ENCODE measurements at places on chromosomes 13 and 19.

GRCh38 chr19:1074544-1075283, 7.7 kb downstream of the ARHGAP45 start:
- peak; percentile 85 for DNase-seq

- no peak for DNase-seq
These were observed at the start of gene USHBP1 for GRCh38 chr19:17264641-17264979. Gene USHBP1, minus strand, starts transcription at chr19:17264745. Its CDS starts 446 bp downstream, at chr19:17264299.

DNA sequence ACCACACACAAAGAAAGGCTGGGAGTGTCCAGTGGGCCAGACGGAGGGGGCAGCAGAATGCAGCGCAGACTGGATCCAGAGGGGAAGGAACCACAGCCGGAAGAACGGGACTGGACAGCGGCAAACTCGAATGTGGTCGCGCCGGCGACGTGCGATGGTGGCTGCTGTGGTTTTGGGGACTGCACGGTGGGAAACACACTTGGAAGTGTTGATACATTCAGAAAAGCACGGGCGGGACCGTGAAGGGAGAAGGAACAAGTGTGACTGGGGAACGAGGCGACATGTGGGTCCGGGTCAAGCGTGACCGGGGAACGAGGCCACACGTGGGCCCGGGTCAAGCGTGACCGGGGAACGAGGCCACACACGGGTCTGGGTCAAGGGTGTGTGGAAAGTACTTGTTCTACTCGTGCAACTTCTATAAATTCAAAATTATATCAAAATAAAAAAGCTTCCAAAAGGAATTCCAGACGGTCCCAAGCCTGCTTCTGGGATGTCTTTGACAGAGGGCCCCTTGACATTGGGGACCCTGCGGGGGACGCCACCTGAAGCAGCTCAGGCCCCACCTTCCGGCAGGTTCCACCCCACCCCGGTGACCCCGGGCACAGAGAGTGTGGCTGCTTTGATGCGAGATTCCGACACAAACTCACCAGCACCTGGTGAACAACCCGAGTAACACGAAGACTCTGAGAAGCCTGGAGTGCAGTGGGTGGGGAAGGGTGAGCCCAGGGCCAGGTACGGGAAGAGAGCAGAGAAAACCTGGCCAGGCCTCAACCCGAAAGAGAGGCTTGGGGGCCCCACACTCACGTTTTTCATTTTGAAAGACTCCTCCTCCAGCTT, 25.1 kb upstream of the C13orf46 start:
- no peak for DNase-seq

DNA sequence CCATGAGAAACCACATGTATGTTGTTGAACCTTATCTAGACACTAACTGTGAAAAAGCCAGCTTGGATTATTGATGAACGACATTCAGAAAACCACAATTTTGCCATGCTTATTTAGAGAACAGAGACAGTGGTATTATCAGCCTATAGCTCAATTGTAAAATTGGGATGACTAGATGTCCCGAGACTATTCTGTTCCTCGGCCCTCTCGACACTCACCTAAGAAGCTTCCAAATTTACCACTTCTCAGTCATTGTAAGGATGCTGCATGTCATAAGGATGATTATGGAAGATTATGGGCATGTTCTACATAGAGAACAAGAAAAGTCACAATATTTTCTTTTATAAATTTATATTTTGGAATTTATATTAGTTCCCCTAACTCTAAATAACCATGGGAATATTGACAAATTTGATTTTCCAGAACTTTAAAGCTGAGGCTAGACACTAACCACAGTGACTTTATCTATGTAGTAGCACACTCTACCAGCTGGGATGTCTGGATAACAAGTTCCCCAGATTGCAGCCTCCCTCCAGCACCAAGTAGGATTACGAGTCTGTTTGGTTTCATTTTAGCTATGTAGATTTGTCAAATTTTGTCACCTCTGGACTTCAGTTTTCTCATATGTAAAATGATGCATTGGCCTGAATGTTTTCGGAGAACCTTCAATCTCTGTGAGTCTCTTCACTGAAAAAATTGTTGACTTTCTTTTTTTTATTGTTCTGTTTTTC, 513.6 kb downstream of the IRS2 start:
- DNase-seq: no peak
